ENCODE measurements at places on chromosomes 11 and 22.

DNA sequence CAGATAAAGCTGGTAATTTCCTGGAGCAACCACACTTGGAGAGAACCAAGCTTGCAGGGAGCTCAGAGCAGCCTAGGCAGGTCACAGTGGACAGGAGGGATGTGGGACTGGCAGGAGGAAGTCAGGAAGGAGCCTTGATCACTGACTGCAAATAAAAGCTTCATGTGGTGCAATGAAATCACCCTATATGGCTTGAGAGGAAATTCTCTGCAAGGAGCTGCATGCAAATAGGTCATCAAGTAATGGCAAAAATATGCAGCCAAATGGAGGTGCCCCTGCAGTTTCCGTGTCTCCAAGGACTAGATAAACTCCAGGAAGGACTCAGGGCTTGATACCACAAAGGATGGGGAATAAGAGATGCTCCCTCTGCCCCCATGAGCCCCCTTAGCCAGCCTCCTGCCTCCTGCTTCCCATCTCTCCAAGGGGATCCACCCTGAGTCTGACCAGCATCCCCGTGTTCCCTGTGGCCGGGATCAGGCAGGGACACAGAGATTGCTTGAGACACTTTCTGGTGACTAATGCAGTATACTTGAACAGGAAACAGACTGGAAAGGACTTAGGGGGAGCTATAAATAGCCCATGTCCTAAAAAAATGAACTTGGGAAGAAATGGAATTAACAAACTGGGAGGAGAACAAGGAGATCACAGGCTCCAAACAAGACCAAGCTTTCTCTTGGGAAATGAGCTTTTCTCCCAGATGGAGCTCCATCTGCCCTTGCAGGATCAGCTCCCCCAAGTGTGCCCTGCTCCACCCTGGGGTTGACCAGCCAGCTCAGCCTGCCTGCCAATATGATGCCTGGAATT is 23.9 kb upstream of the MICAL2 start:
- no peak for DNase-seq

DNA sequence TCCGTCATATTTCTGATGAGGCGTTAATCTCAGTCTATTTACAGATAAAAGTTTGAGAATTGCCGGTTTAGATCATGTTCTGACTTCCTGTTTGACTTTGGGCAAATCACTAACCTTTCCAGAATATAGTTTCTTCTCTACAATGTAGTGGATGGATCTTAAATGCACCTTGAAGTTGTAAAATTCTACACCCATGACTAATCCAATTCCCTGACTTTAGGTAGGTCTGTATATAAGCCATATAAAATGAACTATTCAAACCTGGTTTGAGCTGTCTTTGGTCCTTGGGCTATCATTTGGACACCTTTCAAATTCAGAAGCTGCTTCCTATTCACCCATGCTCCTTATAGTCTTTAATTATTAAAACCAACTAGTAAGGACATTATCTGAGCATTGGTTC is 52.2 kb upstream of the BLID start:
- no peak for DNase-seq

DNA sequence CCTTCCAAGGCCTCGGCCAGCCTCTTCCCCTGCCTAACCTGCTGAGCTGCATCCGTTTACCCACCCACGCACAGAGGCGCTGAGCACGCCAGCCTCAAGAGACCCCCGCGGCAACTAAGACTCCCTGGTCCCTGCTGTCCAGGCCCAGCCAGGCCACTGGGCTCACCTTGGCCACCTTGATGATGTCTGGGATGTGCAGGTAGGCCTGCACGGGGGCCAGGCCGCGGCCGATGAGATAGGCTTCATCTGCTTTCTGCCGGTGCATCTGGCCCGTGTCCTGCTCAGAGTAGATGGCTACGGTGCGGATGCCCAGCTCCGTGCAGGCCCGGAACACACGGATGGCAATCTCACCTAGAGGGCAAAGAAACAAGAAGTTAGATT is 14.6 kb downstream of the LRFN4 start:
- no peak for DNase-seq

GRCh38 chr11:7898666-7899283 is 32.3 kb downstream of the OR10A6 start:
- no peak for DNase-seq

GRCh38 chr11:114290503-114291235 is 5.5 kb upstream of the NNMT start:
- DNase-seq = no peak

- peak; percentile 50 for DNase-seq
Observed at GRCh38 chr11:12862696-12863469, 146.2 kb upstream of the RASSF10 start.

DNA sequence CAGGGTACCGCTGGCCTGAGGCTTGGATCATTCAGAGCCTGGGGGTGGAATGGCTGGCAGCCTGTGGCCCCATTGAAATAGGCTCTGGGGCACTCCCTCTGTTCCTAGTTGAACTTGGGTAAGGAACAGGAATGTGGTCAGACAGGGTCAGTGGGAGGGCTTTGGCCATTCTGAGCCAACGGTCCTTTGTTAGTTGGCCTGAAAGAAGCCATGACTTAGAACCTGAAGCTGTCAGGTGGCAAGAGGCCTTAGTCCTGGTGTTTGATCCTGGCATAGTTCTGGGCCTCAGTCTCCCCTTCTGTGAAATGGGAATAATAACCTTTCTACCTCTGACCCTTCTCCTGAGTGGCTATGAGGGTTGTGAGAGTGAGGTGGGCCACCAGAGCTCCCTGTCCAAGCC is 8.3 kb downstream of the PGAP2 start:
- no peak for DNase-seq

DNA sequence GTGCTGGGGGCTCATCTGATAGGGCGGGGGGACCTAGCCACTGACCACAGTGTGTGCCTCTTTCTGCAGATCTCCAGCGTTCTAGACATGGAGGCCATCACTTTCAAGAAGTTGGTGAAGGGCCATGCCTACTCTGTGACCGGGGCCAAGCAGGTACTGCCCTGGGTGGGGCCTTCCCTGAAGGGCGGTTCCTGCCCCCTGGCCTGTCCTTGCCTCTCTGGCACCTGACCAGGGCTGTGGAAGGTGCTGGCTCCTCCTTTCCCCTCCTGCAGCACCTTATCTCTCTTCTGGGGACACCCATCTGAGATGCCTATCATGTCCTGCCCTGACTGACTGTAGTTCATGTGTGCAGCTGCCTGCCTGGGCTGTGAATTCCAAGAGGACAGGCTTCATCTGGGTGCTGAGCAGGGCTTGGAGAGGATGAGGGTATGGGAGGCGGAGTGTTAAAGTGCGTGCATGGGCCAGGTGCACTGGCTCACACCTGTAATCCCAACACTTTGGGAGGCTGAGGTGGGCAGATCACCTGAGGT is 5.5 kb downstream of the CAPN1 start:
- no peak for DNase-seq

- no peak for DNase-seq
Observed at GRCh38 chr11:1017269-1018005, 19.1 kb downstream of the MUC6 start.

- DNase-seq = no peak
Observed at GRCh38 chr11:6474806-6475500, 1.2 kb upstream of the TRIM3 start.

DNA sequence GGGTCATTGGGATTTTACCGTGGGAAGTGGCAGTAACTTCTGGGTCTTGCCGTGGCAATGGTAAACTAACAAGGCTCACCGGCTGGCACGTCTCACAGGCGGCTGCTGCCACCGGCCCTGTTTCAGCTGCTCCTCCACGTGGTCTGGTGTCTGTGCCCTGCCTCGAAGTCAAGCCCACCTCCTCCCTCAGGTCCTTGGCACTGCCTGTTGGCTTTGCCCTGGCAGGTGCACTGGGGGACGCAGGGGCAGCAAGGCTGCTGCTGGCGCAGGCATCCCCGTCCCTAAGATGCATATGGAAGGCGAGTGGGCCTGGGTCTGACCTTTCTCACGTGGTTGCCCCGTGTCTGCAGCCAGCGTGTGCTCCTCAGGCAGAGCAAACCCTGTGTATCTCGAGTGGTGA is 783.6 kb downstream of the BRD1 start:
- no peak for DNase-seq

DNA sequence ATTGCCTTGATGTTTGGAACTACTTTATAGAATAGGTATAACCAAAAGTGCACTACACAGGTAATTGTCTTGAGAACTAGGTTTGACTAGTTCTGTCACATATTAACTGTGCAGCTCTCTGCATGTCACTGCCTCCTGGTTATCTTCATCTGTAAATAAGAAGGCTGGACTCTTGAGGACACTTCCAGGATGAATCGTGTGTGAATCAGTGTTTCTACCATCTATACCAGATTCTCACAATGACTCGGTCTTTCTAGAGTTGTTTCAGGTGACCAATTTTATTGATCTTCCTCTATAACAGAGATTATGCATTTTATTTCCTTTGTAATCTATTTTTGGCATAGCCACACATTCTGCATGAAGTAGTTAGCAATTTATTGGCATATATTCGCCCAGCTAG is 1181.0 kb upstream of the TENM4 start:
- no peak for DNase-seq

DNA sequence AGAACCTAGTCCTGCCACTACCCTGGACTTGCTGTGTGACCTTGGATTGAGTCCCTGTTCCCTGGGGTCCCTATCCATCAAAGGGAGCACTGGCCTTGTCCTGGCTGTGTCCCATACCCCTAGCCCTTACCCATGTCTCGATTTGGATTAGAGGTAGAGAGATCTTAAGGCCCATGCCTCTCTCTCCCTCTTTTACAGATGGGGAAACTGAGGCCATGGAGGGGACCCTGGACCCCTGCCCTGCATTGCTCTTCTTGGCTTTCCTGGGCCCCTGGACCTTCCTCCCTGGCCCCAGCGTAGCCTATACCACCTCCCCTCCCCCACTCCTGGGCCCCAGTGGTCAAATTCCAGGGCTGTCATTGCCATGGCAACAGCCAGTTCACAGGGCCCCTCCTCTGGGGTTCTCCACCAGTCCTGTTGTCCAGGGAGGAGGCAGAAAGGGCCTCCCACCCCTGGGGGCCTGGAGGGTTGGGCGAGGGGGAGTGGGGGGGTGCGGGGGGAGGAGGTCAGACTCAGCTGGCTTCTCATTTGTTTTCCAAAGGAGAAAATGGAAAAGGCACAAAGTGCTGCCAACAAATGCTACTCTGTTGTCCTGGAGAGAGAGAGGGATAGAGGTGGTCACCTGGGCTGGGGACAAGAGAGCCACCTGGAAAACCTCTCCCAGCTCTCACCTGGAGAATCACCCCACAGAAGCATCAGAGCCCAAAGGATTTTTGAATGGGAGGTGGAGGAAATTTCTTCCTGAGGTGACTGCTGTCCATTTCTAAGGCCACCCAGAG is 23.3 kb downstream of the ARHGEF17 start:
- no peak for DNase-seq

- DNase-seq = no peak
Observed at GRCh38 chr11:134682577-134682976, 270.5 kb upstream of the B3GAT1 start.

GRCh38 chr11:46264976-46265375 is 12.5 kb upstream of the CREB3L1 start:
- no peak for DNase-seq

- no peak for DNase-seq
Observed at GRCh38 chr22:49789289-49790141, 38.2 kb downstream of the BRD1 start.

DNA sequence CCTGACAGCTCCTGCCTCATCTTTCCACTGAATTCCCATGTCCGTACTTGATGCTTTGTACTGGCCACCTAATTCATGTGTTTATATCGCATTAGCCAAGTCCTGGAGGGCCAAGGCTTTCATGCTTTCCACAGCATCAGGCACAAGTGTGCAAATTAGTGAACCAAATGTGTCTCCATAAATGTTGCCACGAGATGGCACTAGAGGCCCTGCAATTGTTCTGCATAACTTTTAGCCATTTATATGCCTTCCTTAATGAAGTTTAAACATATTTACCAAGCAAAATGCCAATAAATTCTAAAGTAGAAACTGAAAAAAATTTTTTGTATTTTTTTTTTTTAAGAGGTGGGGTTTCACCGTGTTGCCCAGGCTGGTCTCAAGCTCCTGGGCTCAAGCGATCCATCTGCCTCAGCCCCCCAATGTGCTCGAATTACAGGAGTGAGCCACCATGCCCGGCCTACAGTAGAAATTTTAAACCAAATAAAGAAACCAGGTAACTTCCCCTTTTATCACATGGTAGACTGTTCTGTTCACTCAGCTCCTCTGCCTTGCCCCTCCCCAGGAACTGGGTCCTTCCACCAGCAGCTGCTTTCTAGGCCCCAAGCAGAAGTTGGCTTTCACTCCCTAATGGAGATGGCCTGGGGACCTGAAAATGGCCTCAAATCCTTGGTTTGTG is 20.8 kb upstream of the IL18BP start:
- DNase-seq = peak; percentile 21

DNA sequence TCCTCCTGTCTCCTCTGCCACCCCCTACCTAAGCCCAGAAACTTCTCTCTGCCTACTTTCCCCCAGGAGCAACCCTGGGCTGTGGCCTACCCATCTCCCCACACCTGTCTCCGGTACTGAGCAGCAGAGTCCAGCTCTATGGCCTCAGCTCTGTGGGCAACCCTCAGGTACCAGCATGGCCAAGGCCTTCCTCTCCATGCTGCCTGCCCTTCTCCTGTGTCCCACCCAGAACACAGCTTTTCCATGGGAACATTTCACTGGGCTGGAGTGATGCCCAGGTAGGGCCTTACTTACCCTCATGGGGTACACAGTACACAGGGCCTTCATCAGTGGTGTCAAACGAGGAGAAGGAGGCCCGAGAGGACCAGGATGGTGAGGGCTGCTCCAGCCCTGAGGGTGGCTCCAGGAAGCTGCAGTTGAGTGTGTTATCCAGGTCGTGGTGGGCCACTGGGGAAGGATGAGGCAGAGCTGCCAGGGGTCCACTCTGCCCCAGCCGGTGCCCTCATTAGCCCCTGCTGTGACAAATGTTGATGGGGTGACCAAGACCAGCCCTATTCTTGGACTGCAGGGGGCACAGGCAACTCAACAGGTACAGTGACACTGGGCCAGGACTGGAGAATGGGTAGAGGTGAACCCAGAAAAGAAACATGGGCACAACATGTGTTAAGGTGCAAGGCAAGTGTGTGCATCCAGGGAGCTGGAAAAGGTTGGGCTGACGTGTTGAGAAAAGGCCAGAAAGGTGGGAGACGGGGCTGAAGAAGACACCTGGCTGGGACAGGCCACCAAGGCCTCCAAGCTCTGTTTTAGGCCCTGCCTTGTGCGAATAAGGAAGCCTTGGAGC is 10.3 kb downstream of the SCARF2 start:
- DNase-seq = no peak

DNA sequence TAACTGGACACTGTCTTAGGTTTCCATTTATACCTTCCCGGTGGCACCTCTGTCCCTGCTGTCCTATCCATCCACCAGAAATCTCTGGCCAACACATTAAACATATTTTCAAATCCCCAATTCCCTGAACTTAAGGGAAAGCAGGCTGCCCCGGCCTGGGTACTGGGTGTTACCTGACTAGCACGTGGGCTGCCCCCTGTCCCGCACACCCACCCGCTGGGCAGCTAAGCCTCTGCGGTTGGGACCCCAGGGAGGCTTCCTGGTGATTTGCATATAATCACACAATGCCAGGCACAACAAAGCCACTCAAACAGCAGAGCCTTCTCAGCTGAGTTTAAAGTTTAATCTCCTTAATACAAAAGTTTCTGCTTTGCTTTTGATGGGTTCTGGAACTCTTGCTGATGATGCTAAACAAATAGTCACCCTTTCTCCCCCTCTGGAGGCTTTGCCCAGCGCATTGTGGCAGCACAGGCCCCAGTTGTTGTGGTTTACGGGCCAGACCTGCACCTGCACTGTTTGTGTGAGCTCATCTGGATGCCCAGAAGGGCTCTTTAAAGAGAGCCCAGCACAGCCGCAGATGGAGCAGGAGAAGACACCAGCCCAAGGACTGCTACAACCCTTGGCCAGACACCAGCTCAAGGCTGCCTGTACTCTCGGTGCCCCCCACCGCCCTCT is 59.9 kb upstream of the POU2AF1 start:
- no peak for DNase-seq
